ENCODE measurements at places on chromosomes 5 and 9.

DNA sequence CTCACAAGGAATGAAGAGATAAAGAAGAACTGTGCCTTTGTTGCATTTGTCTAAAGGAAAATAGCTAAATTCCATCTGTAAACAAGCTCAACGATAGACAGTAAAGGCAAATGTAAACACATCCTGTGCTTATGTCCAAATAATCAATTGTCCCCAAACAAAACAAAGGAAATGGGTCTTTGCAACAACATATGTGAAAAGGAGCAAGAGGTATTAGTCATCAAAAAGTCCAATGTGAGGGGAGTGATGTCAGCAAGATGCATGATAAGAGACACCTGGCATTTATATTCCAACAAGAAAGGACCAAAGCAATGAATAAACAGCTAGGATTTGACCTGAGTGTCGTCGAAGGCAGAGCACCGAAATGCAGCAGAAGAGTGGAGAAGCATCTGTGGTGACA, 209.1 kb downstream of the ASTN2 start:
- no peak for DNase-seq

DNA sequence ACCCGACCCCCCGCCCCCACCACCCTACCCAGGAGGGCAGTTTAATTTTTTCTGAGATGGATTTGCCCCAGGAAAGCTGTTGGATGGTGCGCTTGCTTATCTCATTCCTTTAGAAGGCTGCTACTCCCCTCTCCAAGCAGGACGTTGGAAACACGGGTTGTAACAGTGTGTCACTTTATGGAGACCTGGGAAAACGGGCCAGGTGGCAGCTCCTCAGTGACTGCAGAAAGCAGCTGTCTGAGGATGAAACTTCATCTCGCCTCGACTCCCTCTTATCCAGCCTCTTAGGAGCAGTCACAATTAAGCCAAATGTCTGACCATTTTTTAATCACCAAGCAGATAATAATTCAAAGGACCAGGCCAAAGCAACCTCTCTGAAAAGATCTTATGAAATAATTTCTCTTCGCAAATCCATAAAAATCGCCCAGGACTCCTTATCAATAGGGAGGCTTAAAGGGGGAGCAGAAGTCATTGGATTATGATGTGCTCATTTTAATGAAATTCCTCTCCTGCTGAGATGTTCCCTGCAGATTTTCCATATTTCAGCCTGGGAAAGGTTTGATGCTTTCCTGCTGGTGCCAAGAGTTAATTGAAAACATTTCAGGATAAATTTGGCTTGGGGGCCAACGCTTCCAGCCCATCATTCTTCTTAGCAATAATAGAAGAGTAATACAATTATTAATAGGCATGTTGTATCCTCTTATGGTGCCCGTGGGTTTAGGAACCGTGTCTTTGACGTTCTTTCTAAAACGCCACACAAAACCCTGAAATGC, 26.0 kb downstream of the GAS1 start:
- DNase-seq: no peak

GRCh38 chr5:112059579-112060135, 302.7 kb upstream of the NREP start:
- no peak for DNase-seq

GRCh38 chr9:134600836-134601638, 40.6 kb upstream of the COL5A1 start:
- no peak for DNase-seq

GRCh38 chr9:11016081-11016480, 403.3 kb upstream of the PTPRD start:
- DNase-seq: no peak

- DNase-seq: no peak
Observed at GRCh38 chr9:133029994-133030316, 842 bp upstream of the GTF3C5 start.

GRCh38 chr5:61582205-61582820, 250.3 kb downstream of the ZSWIM6 start:
- DNase-seq: no peak

- DNase-seq: no peak
Observed at GRCh38 chr5:132228241-132229035, 785 bp upstream of the P4HA2 start.

- DNase-seq: no peak
Observed at GRCh38 chr5:122723606-122724352, 51.1 kb upstream of the SNX2 start.

- DNase-seq: no peak
Observed at GRCh38 chr9:118962426-118962825, 406.8 kb downstream of the BRINP1 start.

- DNase-seq: no peak
Observed at GRCh38 chr9:37432020-37432419, 9.5 kb downstream of the GRHPR start.

GRCh38 chr5:130286971-130287370, 382.7 kb downstream of the CHSY3 start:
- DNase-seq: no peak

DNA sequence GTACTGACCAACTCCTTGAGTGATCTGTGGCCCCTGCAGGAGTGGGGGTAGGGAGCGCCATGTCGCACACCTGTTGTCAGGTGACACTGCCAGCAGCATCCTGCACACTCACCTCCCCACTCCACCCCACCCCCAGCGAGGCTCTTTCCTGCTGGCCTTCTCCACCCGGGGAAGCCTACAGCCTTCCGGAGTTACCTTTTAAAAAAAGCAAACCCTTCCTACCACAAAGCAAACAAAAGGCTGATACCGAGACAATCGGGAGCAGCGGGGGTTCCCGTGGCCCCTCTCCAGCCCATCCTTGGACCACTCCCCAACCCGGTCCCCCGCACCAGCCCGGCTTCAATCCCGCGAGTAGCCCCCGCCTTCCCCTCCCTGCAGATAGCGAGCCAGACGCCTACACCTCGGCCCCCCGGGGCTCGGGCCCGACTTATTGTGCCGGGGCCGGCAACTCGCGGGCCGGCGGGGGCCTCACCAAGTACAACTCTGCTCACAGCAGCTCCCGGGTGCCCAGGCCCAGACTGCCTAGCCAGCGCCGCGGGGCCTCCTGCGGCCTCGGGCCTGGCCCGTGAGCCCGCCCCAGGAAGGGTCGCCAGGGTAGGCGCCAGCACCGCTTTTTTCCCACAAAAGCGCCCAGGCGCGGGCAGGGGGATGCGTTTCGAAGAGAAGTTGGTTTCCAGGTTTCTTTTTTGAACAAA, 724 bp downstream of the MACROH2A1 start:
- DNase-seq: peak; percentile 11

DNA sequence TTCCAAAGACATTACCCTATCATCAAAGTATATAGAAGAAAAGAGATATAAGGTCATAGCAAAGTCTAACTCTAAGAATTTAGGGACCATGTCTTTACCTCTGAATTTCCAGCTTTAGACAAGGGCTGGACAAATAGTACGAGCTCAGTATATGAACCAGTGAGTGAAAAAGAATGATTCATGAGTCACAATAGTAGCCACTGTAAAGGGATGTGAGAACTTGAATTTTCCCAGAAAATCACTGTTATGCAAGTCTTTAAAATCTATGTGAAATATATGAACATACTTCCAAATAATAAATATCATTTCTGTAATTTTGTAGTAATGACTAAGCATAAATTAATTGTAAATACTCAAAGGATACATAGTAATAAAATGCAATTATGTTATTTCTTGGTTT, 305.9 kb upstream of the PRR16 start:
- DNase-seq: no peak

- peak; percentile 20 for DNase-seq
Observed at GRCh38 chr5:170632985-170633234, 129.1 kb downstream of the KCNIP1 start.

GRCh38 chr5:140000332-140000731, 42.8 kb downstream of the NRG2 start:
- DNase-seq: no peak

DNA sequence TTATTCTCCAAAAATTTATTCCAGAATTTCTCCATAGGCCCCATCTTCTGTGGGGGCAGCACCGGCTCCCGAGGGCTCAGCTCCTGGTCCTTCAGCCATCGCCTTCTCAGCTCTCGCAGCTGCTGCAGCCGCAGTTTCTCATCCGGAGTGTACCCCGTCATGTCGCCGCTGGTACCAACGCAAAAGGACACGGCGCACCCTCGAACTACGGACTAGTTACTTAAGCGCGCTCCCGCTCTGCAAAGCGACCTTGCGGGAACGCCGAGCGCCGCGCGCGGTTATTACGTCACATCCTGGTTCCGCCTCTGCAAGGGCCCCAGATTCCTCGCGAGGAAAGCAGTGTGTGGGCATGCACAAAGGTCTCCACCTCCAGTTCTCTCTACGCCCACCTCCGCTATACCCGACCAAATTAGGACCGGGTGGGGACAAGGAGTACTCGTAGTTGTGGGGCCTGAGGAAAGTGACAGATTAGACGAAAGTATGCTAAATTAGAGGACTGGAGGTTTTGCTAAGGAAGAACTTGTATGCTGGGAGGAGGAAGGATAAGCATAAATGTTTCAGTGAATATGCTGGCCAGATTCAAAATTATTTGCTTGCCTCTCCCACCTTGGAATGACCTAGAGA, at the start of gene NDUFB6:
TSS of gene NDUFB6 (minus strand) at position 260 of the 624 bp plus-strand sequence. CDS start at position 161, 99 bp downstream.
- peak; percentile 92 for DNase-seq

- no peak for DNase-seq
Observed at GRCh38 chr5:166166071-166166470, 2125.4 kb upstream of the WWC1 start.

DNA sequence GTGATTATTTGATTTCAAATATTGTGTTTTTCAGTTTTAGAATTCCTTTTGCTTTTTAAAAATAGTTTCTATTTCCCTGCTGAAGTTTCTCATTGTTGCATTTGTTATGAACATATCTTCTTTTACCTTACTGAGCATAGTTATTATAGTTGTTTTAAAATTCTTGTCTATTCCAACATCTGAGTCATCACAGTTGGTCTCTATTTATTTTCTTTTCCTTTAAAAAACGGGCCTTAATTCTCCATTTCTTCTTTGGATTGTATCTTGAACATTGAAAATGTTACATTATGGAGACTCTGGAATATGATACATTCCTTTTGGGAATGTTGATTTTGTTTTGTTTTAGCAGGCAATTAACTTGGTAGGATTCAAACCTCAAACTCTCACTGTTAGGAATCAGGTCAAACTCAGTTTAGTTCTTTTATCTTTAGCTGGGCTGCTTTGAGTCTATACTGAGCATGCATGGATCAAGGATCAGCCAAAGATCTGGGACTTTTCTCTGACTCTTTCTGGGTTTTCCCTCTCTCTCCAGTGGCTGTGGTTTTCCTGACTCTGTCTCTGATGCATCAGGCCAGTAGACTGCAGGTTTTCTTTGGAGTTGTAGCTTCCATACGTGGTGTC, 70.3 kb downstream of the TEK start:
- DNase-seq: no peak

- DNase-seq: no peak
Observed at GRCh38 chr5:72587661-72588308, 80.6 kb upstream of the ZNF366 start.

- DNase-seq: no peak
Observed at GRCh38 chr5:157914151-157914788, 55.3 kb upstream of the CLINT1 start.

- DNase-seq: no peak
Observed at GRCh38 chr9:33197279-33198152, 30.4 kb upstream of the B4GALT1 start.

GRCh38 chr9:110257097-110257841, 962 bp upstream of the TXN start:
- DNase-seq: no peak

DNA sequence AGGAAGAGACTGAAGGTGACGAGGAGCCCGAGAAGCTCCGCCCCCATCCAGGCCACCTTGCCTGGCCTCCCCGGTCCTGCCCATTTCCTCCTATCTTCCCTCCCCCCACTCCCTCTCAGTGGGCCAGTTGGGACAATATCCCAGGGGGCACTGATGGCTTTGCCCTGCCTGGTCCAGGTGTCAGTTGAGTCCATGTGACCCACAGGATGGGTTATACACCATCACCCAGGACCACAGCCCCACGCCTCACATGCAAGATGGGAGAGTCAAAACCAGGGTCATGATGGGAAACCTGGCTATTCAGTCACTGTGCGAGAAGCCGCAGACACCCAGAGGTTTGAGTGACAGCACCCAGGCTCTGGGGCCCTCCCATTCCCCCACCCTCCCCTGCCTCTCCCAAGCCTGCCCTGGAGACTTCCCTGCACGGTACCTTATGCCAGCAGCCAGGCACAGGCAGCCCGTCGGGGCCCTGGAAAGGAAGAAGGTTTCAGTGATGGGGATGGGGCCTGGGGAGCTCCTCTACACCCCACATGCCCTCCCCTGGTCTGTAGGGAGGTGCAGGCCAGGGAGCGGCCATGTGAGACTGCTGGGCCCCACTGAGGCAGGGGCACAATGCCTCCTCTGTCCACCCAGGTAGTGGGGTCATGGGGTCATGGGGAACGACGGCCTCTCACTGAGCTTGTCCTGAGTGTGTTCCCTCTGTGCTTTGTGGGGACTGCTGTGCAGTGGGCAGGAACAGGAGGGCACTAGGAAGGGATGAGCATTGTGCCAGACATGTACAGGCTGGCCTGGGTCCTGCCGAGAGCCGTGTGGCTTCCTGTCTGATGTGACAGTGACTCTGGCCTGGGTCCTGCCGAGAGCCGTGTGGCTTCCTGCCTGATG, 6.3 kb upstream of the PHYKPL start:
- no peak for DNase-seq

- no peak for DNase-seq
Observed at GRCh38 chr5:124639095-124639665, 107.3 kb downstream of the ZNF608 start.

- no peak for DNase-seq
Observed at GRCh38 chr5:113507601-113508000, 5.9 kb upstream of the YTHDC2 start.

DNA sequence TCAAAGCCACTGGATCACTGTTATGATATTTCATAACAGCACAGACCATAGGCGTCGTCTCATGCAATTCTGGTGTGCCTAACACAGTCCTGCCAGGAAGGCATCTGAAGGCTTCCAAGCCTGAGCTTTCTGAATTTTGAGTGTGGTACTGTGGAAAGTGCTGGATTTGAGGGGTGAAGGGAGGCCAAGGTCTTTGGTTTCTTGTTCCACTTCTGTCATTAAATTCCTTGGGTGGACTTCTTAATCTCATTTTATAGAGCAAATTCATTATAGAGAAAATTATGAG, 441.3 kb upstream of the PIK3R1 start:
- DNase-seq: no peak

- no peak for DNase-seq
Observed at GRCh38 chr5:123207081-123207537, 118.1 kb downstream of the PRDM6 start.

DNA sequence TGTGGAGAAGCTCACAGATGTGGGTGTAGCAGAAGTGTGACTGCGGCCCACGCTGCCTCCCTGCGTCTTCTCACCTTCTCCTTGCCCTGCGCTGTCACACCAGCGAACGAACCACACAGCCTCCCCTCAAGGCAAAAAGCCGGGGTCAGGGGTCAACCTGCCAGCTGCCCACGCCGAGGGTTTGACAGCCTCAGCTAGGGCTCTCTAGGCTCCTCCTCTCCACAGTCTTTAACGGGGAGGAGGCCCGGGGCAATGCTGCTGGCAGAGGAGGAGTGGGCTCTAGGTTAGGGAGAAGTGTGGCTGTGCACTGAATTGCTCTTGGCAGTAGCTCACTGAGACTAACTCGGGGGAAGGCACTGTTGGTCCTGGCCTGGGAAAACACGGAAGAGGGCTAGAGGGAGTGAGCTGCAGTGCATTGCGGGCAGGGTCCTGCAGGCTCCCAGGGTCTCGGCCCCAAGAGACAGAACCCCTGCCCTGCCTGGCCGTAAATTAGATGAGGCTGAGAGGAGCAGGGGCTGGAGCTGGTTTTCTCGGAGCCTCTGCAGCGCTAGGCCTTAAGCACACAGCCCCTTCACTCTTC, 4.2 kb upstream of the TRIM52 start:
- peak; percentile 47 for DNase-seq
